ENCODE measurements at places on chromosomes 6 and 20.

GRCh38 chr20:60631585-60632287, 620.3 kb upstream of the CDH4 start:
- no peak for DNase-seq

DNA sequence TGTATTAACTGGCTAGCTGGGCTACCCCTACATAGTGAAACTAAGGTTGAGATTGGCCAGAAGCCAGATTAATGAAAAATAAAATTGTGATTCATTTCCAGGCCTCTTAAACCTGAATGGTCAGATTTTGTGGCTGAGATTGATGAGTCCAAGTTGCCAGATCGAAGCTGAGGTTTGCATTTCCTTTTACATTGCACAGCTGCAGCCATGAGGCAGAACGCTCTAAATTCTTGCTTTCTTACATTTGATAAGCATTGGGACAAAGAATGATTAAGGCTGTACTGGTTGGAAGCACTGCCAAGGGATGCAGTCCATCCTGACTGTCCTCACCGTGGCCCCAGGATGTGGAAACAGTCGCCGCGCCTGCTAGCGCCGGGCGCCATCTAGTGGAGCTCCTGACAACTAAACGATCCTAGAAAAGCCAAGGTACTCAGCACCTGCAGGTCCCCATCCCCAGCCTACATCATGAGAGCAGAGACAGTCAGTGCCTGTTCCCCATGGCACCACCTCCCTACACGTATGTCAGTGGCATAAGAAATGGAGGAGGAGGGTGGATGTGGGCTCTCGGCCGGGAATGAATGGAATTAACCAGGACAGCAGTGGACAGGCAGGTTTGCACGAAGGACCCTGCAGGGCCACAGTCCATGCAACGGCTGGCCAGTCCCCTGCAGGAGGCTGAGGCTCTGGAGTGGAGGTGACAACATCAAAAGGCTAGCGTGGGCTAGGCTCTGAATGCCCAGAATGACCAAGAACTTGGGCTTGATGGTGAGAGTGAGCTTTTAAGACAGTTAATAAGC, 19.0 kb downstream of the PXDC1 start:
- DNase-seq, result peak; percentile 79

DNA sequence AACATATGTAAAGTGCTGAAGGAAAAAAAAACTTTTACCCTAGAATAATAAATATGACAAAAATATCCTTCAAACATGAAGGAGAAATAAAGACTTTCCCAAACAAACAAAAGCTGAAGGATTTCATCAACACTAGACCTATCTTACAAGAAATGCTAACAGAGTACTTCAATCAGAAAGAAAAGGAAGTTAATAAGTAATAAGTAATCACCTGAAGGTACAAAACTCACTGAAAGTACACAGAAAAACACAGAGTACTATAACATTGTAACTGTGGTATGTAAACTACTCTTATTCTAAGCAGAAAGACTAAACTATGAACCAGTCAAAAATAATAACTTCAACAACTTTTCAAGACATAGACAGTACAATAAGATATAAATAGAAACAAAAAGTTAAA, 61.4 kb upstream of the MTRF1L start:
- no peak for DNase-seq

GRCh38 chr6:18323935-18324705, 59.8 kb upstream of the DEK start:
- peak; percentile 69 for DNase-seq

DNA sequence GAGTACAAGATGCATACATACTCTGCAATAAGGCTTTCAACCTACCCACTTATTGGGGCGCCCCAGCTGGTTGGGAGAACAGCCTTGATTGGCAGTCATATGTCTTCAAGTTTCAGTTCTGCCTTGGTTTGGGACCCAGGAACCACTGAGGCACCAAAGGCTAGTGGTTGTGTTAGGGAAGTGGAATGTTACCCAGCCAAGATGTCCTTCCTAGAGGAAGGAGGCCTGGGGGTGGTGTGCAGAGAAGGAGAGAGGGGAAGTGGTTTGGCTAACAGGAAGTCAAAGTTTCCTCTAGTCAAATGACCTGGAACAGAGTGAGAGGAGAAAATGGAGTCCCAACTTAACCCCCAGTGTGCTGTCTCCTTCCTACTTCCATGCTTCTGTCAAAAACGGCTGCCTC, 59.4 kb downstream of the CD164 start:
- no peak for DNase-seq

DNA sequence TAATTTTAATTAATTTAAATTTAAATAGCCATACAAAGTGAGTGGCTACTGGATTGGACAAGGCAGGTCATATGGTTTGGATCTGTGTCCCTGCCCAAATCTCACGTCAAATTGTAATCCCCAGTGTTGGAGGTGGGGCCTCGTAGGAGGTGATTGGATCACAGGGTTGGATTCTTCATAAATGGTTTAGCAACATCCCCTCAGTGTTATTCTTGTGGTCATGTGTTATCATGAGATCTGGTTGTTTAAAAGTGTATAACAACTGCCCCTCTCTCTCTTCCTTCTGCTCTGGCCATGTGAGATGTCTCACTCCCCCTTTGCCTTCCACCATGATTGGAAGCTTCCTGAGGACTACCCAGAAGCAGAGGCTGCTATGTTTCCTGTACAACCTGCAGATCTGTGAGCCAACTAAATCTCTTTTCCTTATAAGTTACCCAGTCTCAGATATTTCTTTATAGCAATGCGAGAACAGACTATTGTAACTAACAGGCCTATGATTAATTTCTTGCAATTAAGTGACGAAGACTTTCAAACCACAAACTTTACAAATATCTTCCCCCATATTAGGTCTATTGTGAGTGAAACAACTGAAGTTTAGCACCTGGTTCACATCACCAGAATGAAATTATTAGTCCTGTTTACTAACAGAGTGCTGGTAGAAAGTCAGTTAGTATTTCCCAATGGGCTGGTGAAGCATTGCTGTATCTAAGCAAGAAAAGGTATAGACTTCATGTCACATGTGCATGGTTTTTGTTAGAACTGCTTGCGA, 60.0 kb upstream of the TNFAIP3 start:
- DNase-seq, result no peak

DNA sequence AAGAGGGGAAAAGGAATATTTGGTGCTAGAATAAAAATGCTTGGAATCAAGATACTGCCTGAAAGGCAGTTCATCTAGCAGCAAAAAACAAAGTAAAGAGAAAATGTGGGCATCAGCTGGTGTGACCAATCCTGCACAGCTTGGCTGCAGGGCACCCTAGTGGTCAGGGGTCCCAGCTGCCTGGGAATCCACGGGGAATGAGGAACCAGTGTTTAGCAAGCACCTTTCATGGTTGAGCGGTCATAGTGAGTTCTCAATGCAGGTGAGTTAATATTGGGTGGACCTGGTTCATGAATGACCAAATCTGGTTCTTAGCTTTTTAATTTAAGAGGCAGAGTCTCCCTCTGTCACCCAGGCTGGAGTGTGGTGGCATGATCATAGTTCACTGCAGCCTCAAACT, 53.3 kb downstream of the CAP2 start:
- DNase-seq, result no peak

GRCh38 chr20:52379723-52380336, 188.3 kb upstream of the ZFP64 start:
- DNase-seq, result peak; percentile 32

- peak; percentile 47 for DNase-seq
Observed at GRCh38 chr6:156686301-156686994, 90.7 kb upstream of the ARID1B start.

GRCh38 chr6:168056892-168057527, 22.0 kb downstream of the FRMD1 start:
- no peak for DNase-seq

DNA sequence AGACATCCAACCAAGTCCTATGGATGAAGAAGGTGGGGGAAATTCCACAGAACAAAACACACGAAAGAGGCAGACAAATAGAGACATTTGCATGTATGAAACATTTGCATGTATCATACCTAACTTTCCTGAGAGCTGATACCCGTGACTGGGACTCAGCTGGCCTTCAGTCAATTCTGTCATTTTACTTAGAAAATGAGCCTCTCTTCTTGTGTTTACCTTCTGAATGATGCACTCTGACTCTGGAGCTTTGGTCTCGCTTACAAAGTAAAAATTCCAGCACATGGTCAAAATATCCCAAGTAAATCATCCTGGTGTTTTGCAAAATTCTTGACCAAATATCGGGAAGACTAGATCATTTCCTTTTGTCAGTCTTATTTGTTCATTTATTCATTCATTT, 46.9 kb downstream of the MMUT start:
- DNase-seq, result no peak

DNA sequence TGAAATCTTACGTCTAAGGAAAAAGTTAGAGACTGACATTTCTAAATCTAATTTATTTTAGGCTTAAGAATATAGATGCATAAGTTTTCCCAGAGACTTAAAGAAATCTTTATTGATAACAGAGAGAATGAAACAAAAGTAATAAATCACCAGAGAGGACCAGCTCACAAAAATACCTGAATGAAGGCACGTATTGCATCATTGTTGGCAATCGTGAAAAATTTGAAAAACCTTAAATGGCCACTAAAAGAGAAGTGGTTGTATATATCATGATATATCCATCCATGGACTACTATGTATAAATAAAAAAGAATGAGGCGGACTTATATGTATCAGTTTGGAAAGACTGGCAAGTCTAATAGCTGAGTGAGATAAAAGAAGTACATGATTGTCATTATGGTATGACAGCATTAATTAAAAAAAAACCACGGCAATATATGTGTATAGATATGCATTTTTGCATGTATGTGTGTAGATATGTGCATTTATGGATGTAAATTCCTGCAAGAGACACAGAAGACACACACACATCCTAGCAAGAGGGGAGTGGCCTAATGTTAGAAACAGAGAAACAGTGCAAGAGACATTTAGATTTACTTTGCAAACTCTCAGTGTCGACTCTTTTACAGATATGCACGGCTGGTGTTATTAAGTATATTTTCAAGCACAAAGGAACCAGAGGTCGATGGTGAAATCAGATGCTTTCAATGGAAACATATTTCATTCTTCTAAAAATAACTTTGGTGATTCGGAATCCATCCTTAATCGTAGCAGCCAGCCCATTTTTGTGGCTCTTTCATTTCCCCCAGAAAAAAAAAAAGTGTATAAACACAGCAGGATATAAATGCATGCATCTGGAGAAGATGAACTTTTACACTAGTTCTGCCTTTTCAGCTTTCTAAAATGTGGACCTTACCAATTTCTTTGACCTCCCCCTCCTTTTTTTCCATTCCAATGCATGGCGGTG, 156.1 kb upstream of the SALL4 start:
- DNase-seq, result no peak

GRCh38 chr6:74925683-74926082, 280.2 kb downstream of the COL12A1 start:
- no peak for DNase-seq

GRCh38 chr6:44831002-44831610, 443.6 kb downstream of the CDC5L start:
- DNase-seq, result no peak

DNA sequence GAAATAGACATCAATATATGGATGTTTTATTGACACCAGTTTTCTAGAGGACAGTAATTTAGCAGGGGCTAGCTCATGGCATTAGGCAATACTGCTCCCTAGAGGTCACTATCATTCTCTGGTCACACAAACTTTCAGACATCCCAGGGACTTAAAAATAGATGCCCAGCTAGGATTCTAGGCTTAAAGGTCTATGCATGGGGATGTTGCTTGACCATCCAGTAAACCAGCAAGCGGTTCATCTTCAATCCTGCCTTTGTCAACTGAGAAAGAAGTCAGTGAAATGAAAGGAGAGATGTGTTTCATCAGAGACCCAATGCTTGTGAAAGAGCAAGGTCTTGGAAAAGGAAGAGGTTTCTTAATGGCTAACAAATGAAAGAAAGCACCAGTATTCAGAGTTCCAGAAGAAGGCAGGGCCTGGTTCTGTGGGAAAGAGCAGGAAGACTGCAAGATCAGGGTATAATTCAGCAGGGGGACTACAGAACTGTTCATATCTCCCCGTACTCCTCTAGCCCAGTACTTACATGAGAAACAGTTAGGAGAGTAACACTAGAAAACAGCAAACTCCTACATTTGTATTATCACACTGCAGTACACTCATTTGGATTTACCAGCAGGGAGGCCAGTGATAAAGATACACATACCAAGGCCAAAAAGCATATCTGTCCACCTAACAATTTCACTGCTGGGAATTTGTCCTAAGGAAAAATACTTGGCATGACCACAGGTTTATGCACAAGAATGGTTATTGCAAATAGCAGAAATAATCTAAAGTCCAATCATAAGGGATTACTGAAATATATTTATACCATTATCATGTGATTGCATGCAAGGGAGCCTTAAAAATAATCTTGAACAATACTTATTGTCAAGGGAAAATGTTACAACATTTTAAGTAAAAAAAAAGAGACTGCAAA, 151.4 kb upstream of the LAMA2 start:
- DNase-seq, result peak; percentile 60

Measured in kidney capillary endothelial cell (primary cell).